ENCODE measurements at places on chromosomes 12 and 14.

DNA sequence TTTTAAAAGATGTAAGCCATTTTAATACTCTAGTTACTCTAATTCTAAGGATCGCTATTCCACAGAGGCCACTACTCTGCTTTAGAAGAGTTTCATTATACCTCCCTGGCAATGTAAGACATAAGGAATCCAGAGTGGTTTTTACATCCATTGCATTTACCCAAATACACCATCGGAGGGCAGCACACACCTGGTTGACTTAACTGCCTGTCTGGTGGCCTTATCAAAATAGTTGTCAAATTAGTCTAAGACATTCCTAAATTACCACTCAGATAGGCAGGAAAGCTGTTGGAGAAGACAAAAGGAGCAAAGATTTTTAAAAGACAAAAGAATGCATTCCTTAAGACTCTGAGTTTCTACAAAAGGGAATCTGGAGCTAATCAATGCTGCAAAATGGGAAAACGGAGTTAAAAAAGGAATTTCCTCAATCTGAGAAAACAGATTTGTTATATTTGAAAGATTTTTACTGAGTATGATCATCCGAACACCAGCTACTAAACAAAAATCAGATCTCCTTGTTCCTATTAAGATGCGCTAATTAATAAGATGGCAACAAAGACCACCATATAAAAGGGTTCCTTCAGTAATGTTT lies 33.8 kb upstream of the FGD4 start:
- peak; percentile 47 for DNase-seq

GRCh38 chr14:73258845-73259611 lies 21.7 kb downstream of the PAPLN start:
- DNase-seq, result no peak

DNA sequence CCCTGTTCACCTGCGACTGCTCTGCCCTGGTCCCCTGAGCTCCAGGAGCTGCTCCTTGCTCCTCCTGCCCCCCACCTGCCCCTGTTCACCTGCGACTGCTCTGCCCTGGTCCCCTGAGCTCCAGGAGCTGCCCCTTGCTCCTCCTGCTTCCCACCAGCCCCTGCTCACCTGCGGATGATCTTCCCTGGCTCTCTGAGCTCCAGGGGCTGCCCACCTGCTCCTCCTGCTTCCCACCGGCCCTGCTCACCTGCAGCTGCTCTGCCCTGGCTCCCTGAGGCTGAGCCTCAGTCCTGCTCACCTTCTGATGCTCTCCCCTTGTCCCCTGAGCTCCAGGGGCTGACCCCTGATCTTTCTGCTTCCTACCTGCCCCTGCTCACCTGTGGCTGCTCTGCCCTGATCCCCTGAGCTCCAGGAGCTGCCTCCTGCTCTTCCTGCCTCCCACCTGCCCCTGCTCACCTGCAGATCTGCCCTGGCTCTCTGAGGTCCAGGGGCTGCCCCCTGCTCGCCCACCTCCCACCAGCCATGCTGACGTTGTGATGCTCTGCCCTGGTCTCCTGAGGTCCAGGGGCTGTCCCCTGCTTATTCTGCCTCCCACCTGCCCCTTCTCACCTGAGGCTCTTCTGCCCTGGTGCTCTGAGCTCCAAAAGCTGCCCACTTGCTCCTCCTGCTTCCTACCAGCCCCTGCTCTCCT lies 219.2 kb downstream of the TMEM121 start:
- no peak for DNase-seq

- DNase-seq, result no peak
These were observed 75.7 kb downstream of the DIP2B start for GRCh38 chr12:50580436-50580835.

DNA sequence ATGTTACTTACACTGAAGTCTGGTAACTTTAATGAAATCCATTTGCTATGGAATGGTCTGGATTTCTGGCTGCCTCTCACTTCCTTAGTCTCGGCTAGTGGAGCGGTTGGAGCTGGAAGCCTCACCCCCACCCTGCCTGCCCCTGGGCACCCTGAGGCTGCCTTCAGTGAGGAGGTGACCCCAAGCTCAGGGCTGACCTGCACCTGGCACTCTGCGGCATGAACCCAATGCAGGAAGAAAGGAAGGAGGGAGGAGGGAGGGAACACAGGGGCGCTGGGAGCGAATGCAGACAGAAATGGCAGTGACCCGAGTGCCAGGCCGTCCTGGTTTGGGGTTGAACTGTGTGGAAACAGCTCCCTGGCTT lies 353.1 kb downstream of the TMEM121 start:
- DNase-seq, result no peak

- DNase-seq, result no peak
These were observed 68.3 kb downstream of the DYRK2 start for GRCh38 chr12:67716817-67717216.

DNA sequence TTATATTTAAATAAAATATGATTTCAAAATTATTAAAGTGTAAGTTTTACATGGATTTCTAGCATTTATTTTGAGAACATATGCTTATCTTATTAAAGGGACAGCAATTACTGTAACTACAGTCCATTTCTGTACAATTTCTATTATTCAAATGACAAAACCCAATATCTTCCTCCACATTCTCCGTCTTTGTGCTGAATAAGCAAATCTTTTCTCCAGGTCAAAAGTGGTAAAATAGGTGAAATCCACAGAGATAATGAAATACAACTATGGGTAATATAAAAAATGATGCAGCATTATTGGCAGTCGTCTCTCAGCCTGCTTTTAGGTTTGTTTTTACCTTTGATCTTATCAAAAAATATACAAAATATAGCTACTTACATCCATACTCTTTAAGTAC lies 79.4 kb upstream of the OTX2 start:
- DNase-seq, result no peak

DNA sequence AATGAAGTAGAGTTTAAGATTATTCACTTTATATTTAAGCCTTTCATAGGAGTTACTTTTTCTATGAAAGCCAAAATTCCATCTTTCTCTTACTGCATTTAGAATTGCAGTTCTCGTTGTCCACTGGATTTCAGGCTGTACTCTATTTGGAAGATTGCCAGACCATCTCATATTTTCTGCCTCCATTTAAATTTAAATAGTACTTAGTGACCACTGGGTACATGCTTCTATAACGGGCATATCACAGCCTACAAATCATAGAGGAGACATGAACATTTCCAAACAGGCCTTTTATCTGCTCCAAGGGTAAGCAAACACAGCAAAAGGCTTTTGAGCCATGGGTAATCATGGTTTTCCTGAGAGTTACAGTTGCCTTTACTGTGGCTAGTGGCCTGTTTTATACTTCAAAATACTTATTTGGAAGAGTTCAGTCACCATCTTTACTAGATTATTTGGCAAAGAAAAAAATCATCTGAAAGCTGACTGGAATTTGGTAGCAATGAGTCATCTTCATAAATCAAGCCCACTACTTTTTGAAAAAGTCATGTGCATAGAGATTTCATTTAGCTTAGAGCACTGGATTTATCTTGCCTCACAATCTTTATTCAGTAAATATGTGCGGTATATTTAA lies 15.7 kb downstream of the ANO6 start:
- DNase-seq, result no peak

DNA sequence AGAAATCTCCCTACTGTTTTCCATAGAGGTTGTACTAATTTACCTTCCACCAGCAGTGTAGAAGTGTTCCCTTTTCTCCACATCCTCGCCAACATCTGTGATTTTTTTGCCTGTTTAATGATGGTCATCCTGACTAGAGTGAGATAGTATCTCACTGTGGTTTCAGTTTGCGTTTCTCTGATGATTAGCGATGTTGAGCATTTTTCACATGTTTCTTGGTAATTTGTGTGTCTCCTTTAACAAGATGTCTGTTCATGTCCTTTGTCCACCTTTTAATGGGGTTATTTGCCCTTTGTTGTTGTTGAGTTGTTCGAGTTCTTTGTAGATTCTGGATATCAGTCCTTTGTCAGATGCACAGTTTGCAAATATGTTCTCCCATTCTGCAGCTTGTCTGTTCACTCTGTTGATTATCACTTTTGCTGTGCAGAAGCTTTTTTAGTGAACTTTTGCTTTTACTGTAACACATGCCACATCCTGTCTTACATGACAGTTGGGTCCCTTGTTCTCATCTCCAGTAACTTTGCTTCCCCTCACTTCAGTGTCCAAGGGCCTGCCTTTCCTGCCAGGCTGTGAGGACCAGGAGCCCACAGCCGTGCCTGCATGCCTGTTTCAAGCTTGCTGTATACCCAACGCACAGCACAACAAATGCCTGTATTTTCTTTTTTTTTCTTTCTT lies 64.9 kb downstream of the SPRING1 start:
- no peak for DNase-seq

GRCh38 chr12:128817111-128818015 lies 6.4 kb downstream of the SLC15A4 start:
- no peak for DNase-seq

- DNase-seq, result no peak
These were observed 70.0 kb upstream of the VPS33A start for GRCh38 chr12:122336015-122336946.

DNA sequence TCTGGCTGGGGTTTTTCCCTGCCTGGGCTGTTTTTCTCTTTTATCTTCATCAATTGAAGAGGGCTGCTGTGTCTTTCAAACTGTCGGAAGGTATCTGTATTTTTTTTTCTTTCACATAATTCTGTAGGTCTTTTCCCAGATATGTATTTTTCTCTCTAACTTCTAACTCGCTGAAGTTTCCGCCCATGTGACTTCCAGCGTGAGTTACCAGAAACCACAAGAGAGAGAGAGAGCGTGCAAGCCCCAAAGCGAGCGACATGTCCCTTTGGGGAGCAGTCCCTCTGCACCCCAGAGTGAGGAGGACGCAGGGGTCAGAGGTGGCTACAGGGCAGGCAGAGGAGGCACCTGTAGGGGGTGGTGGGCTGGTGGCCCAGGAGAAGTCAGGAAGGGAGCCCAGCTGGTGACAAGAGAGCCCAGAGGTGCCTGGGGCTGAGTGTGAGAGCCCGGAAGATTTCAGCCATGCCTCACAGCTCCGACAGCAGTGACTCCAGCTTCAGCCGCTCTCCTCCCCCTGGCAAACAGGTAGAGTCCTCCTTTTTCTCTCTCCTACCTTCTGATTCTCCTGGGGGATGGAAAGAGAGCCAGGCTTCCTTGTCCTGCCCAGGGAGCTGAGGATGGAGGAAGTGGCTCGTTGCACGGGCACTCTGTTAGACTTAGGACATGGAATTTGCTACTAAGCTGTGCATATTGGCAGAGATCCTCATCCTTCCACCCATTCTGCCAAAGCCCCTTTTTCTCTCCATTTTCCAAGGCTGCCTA lies at the start of gene BATF:
Gene BATF (plus strand): TSS at position 246 of the 759 bp plus-strand sequence. CDS start 214 bp downstream, at position 460.
- no peak for DNase-seq

DNA sequence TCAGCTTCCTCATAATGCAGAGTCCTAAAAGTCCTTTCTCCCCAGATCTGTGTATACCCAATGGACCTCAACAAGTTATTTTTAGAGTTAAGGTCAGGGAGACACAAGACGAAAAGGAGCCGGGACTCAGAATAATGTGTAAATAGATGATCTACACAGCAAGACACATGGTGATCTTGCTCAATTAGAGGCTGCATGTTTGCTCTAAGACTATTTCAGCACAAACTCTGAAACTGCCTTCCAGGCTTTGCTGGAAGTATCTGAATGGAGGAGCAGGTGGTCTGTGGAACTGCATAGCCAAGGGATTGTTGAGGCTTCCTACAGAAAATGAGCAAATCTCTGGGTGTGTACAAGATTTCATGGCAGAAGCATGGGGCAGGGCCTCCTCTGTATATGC lies 80.8 kb downstream of the CRACR2A start:
- no peak for DNase-seq

DNA sequence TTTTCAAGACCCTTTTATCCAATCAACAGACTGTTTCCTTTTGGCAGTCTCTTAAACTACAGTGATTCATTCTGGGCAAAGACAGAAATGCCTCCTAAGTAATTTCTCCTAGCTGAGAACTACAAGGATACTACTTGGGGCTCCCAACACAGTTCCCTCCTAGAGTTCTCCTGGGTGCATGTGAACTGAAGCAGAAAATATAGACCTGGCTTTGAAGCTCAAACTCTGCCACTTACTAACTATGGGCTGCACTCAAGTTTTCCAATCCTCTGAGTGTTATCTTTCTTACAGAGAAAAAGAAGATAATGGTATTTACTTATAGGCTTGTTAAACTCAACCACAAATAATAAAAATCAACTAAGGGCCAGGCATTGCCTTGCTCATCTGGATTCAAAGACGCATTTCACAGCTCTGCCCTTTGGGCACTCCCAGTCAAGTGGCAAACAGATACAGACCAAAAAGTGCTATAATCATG lies 97.6 kb downstream of the EFCAB11 start:
- DNase-seq, result no peak

GRCh38 chr12:27588776-27589175 lies 64.8 kb downstream of the PPFIBP1 start:
- DNase-seq, result no peak

DNA sequence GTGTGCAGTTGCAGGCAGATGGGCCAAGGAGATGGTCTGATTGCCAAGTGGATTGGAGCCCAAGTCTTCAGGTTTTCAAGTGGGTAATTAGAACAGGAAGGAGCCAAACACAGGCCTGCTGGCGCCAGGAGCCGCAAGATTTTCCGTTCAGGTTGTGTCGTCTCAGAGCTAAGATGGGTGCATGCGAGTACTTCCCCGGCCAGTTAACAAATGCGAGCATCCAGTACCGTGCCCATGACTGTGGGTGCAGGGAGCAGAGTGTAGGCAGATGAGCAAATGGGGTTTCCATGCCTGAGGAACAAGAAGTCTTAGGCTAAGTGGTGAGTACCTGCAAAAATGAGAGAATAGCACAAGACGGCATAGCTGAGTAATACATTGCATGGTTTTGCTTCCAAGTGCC lies 90.5 kb downstream of the CHST11 start:
- DNase-seq, result no peak

DNA sequence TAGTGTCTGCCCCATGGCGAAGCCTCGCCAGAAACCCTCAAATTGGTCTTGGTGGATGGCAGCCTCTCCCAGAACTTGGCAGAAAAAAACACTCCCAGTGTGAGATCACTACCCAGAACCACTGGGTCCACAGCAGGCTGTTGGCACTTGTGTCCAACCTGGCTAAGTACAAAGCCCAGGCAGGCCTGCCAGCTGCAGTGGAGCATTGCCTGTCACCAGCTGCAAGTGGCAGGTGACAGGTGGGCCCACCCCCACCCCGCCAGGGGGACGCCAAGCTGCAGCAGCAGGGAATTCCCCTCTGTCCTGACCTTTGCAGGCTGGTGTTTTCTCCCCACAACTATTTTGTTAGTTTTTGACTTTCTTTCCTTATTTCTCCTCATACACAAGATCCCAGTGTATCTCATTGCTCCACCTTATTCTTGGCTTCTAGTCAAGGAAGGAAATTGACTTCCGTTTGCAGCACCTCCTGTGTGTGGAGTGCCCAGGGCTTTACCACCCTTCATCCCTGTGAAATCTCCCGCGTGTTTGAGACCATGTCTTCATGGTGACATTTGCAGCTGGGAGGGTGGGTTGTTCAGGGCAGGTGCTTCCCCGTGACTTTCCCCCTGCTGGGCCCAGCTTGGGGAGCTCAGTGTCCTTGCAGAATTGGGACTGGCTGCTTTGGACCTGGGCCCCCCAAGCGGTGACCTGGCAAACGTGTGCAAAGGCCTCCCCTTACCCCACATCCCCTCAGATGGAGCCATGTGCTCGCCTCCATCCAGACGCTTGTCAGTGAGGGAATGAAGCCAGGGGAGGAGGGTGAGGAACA lies 73.8 kb upstream of the RIN3 start:
- no peak for DNase-seq

GRCh38 chr12:18658179-18658578 lies 79.6 kb downstream of the PLCZ1 start:
- no peak for DNase-seq

GRCh38 chr14:36408388-36408787 lies 88.0 kb upstream of the MBIP start:
- no peak for DNase-seq

All from putamen (tissue), 1 donor.